ENCODE measurements at places on chromosomes 13 and 19.

GRCh38 chr19:18672606-18673337 lies 10.7 kb upstream of the CRTC1 start:
- DNase-seq = no peak

DNA sequence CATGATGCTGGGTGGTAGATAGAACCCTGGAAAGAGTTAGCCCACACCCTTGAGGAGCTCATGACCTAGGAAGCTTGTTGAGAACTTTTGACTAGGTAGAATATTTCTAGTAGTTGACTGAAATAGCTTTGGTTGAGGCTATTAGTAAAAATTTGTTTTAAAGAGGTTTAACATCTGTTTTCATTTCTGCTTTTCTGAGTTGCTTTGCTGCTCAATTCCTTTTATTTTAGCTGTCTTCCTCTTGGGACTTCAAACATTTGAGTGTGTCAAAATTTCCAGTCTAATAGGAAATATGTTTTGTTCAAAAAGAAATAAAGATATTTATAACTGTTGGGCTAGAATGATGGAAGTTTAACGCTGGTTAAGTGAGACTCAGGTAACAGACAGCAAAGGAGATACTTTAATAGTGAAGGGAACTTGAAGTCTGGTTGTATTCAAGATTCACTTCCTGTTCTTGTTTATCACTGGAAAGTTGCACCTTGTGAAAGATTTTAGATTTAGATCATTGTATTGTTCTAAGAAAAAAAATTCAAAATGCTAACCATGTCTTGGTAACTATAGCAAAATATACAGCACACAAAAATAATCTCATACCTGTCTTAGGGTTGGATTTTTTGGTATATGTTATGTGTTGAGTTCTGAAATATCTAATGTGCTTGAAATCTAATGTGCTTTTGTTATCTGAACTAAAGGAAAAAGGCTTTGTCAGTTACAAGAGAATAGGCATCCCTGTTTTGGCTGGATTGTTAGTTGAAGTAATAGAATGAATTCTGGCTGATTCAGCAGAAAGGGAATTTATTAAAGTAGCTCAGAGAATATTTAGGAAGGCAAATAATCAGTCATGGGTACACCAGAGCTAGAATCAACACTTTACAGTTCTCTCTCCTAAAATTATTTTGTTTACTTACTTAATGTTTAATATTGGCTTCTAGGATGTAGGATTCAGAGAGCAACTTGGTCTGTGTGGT lies 24.4 kb upstream of the GPR18 start:
- no peak for DNase-seq

GRCh38 chr19:29315556-29316190 lies 102.7 kb upstream of the UQCRFS1 start:
- no peak for DNase-seq

GRCh38 chr13:75715601-75716523 lies 79.7 kb downstream of the LMO7 start:
- no peak for DNase-seq

- no peak for DNase-seq
These were observed 18.5 kb downstream of the ZNF101 start for GRCh38 chr19:19687090-19687489.

DNA sequence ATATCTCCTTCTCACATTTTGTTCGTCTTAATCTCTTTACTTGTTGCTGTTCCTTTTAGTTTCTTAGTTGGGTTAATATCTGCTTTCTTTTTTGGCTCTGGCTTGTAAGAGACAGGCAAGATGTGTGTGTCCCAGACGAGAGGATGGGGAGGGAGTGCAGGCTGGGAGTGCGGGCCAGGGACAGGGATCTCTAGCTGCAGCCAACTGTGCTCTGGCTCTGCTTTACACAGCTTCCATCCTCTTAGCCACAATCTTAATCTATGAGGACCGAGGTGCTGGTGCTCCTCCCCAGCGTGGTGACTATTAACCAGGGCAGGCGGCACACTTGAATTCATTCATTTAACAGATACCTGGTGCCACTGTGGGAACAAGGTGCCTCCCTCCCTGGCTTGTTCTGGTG lies 70.9 kb upstream of the WASF3 start:
- no peak for DNase-seq

- DNase-seq = no peak
These were observed 8.4 kb downstream of the COL5A3 start for GRCh38 chr19:10001899-10002298.

All from H4 (cell line).